ENCODE measurements at places on chromosomes 5 and 9.

- DNase-seq = no peak
These were observed 39.0 kb upstream of the ICE1 start for GRCh38 chr5:5383461-5383860.

GRCh38 chr5:10984021-10984715, 223.1 kb upstream of the DAP start:
- DNase-seq = no peak

GRCh38 chr5:148060881-148061280, 2.9 kb upstream of the SPINK5 start:
- DNase-seq = no peak

DNA sequence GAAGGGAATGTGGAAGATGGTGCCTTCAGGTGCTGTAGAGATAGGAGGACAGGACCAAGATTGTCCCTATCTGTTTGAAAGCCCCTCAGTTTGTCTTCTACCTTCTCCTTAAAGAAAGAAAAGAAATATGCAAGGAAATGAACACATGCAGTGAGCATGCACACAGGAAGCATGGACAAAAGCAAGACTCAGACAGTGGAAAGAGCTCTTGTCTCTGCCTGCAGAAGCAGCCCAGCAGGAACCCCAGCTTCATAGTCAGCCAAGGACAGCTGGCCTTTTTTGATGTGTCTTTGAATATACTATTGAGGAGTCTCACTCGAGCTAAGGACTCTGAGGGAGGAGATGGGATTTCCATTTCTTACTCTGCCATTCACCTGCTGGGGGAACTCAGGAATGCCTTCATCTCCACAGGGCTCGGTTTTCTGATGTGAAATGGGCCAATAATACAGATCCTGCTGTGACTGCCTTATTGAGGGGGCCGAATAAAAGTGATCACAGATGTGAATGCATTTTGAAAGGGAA, 132.5 kb upstream of the ADRA1B start:
- no peak for DNase-seq

GRCh38 chr5:72530196-72530595, 23.0 kb upstream of the ZNF366 start:
- no peak for DNase-seq

DNA sequence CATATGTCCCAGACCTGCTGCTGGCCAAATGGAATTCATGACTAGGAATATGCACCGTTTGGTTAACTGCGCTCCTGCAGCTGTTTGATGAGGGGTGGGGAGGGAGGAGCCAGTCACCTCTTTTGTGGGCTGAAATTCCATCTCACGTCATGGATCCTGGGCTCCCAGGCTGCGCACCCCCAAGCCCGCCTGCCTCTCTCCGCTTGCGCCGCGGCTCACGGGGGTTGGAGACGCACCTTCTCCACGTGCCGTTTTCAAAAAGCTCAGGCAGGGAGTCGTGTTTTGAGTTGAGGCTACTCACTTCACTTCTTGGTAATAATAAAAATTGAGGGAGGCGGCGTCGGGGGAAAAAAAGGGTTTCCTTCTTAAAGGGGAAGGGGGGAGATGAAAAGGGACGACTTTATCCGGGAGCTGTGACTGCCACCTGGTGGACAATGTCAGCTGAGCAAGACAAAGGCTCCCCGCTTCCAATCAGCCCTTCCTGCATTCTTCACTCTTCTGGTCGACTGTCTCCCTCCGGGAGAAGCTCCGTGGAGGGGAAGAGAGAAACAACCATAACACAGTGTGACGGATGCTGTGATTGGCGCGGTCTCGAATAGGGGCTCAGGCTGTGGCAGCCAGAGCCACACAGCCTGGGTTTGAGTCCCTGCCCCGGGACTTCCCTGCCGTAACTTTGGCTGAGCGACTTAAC, 15.9 kb upstream of the C5orf47 start:
- peak; percentile 83 for DNase-seq

DNA sequence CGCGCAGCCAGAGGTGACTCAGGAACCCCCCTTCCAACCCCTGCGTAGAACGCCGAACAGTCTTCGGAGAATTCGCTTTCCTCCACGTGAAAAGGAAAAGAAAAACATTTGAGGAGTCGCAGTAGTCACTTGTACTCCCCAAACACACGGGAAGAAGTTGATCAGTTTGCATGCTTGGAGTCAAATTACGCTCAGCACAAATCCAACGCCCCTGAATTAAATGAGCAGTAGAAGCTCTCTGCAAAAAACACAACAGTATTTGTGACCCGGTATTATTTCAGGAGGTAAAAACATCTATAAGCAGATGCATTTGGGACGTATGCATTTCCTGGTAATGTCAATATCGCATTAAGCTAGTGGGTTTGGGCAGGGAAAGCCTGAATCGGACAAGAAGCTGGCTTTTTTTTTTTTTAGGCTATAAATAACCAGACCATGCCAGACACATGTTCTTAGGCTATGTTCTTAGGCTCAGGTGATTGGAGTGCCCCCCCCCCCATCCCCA, 854 bp upstream of the ARL15 start:
- no peak for DNase-seq

DNA sequence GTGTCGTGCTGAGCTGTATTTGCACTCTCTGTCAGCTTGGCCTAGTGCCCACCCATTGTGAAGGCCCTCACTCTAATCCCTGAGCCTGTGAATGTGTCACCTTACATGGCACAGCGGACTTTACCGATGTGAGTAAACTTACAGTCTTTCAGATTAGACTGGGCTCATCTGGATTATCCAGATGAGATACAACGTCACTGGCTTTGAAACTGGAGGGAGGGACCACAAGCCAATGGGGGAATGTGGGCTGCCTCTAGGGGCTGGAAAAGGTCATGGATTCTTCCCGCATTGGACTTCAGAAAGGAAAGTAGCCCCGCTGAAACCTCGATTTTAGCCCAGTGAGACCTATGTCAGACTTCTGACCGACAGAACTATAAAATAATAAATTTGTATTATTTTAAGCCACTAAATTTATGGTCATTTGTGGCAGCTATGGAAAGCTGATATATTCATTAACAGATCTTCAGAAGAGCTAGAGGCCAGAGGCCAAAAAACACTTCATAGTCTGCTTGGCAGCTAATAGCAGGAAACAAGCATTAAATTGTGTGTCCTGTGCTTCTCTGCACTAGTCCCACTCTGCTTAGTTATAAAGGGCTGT, 139.0 kb upstream of the GAS1 start:
- no peak for DNase-seq

DNA sequence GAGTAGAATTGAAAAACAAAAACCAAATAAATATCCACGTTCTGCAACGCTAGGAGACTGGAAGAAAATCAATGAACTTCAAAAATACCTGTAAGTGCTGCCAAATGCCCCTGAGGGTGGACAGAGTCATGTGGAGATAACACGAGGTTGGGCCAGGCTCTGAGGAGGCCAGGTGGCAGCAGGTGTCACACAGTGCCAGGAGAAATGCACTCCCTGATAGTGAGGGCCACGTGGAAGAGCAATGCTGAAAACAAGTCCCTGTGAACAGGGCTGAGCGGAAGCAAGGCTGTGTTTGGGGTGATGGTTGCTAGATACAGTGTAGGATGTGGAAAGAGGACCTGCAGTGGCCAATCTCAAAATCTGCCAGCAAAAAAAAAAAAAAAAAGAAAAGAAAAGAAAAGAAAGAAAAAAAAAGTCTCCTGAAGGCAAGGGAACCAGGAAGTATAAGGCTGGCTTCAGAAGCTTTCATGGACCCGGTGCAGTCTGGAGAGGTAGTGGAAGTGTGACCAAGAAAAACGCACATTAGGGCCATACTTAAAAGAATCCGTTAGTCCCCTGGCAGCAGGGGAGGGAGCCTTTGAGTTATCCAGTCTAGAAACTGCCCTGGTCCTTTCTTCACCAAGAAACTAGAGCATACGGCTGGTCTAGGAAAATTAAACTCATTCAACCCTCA, 16.8 kb downstream of the C1QTNF3 start:
- DNase-seq = no peak

- no peak for DNase-seq
These were observed 667 bp downstream of the FBXO10 start for GRCh38 chr9:37575511-37575914.

DNA sequence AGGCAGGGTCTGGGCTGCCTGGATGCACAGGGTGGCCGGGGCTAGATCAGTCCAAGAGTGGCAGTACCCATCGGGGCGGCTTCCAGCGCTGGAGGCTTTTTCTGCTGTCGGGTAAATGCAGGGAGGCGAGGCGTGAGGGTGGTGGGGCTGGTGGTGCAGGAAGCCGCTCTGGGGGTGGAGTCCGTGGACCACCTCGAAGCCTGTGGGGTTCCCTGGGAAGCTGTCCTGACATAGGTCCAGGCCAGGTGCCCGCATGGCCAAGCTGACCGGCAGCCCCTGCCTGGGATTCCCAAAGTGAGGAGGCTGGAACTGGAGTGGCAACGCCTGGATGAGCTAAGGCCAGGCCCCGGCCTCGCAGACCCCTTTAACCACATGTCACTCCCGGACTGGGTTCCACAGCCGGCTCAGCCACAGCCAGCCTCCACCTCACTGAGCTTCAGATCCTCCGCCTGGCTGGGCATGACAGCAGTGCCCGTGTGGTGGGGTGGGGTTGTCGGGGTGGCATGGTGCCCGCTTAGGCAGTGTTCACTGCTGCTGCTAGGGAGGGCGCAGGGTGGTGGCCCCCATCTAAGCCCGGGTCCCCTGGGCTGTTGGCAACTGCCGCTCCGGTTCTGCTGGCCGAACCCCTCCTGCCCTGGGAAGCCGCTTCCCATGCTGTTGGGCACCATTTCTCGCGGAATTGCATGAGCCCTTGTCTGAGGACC, 1.4 kb upstream of the QRFP start:
- DNase-seq = no peak

DNA sequence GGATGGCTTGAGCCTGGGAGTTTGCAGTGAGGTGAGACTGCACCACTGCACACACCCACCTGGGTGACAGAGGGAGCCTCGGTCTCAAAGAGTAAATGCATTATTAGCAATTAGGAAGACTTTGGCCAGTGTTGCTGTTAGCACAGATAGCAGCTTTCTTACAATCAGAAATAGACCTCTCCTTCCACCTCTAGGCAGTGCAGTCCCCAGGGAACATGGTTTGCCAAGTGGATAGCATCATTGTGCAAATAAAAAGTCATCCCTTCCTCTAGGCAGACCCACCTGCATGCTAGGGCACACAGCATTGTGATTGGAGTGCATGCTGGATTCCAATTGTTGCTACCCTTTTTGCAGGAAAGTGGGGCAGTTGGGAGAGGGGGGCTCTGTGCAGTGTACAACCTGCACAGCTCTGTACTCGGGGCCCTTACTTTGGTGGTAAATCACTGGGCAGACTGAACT, 77.9 kb upstream of the KLF9 start:
- DNase-seq = no peak

DNA sequence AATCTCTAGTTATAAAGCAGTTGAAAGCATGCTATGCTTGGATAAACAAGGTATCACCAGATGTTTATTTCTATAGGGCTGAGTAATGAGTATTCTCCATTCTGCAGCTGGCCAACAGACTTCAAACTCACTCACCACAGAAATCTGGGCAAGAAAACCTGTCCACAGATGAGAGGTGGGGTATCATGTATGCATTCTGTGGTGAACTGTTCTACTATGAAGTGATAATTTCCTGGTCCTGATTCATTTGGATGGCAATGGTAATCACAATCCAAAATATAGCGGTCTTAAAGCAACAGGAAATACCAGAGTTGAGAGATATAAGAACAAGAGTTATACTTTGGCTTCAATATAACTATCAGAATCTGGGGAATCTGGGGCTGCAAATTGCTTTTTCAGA, 65.9 kb upstream of the EFNA5 start:
- no peak for DNase-seq

GRCh38 chr9:70829591-70830265, 291.7 kb downstream of the TRPM3 start:
- DNase-seq = no peak

DNA sequence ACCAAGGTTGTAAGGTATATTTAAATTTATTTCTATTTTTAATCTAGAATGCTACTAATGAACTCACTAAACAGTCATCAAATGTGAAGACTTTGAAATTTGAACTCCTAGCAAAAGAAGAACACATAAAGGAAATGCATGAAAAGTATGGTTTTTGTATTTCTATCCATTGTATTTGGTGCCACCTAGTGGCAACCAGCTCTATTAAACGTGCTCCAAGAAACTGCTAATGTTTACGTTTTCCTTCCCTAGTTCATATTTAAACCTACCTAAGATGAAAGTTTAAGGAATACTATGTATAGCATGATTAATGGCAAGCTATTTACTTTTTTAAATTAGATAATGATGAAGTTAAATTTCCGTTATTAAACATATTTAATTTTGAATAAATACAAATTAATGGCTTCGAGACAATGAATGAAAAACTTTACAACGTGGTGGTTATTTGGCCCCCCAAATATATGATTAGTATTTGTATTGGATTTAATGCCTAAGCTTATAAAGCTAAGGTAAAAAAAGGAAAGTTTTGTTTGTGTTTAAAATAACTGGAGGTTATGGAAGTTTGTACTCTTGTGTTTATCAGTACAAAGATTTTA, 115.9 kb upstream of the SH3GL2 start:
- DNase-seq = no peak

GRCh38 chr5:107719034-107719606, 48.4 kb upstream of the EFNA5 start:
- DNase-seq = no peak

DNA sequence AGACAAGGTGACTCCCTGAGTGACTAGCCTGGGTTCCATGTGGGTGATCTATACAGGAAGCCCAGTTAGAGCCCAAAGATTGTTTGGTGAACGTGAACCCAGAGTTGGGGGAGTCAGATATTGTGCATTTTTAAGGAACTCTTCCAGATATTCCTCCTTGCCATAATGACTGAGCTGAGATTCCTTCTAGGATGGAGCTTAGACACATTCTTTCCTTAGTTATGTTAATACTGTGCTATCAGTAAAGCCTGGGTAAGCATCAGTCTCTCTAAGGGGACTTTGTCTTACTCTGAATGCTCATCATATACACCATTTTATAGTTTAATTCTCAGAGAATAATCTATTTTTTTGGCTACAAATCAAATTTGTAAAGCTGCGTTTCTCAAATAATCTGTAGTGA, 68.1 kb downstream of the FOXB2 start:
- DNase-seq = no peak

GRCh38 chr5:79107020-79107796, 4.4 kb upstream of the BHMT start:
- DNase-seq = no peak

GRCh38 chr9:93910196-93910595, 45.0 kb downstream of the BARX1 start:
- no peak for DNase-seq

DNA sequence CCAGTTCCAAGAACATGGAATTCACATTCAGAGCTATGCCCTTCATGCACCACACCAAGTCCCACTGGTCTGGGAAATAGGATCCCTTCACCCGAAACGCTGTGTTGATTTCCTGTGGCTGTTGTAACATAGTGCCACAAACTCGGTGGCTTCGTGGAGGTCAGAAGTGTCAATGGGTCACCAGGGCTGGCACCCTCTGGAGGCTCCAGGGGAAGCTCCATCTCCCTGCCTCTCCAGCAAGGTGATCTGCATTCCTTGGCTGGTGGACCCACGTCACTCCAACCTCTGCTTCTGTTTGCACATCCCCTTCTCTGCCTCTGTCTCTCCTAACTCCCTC, 28.9 kb upstream of the ALDH1B1 start:
- no peak for DNase-seq
